ENCODE measurements at places on chromosomes 7 and 10.

DNA sequence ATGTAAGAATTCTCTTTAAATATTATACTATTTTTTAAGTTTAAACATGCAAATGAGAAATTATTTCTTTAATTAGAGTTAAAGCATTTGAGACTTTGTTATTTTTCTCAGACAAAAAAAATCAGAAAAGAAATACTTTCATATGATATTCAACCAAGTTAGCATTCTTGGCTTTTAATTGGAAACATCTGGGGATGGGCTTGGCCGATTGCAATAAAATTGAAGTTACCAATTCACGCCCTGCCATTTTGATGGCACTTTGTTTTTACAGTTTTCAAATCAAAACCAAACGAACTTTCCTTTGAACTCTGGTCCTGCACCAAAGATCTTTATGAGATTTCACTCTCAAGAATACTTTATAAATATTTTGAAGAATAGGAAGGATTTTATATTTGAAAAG, 127.7 kb downstream of the ATE1 start:
- DNase-seq: no peak

GRCh38 chr7:27095050-27095896, 527 bp downstream of the HOXA1 start:
- no peak for DNase-seq

DNA sequence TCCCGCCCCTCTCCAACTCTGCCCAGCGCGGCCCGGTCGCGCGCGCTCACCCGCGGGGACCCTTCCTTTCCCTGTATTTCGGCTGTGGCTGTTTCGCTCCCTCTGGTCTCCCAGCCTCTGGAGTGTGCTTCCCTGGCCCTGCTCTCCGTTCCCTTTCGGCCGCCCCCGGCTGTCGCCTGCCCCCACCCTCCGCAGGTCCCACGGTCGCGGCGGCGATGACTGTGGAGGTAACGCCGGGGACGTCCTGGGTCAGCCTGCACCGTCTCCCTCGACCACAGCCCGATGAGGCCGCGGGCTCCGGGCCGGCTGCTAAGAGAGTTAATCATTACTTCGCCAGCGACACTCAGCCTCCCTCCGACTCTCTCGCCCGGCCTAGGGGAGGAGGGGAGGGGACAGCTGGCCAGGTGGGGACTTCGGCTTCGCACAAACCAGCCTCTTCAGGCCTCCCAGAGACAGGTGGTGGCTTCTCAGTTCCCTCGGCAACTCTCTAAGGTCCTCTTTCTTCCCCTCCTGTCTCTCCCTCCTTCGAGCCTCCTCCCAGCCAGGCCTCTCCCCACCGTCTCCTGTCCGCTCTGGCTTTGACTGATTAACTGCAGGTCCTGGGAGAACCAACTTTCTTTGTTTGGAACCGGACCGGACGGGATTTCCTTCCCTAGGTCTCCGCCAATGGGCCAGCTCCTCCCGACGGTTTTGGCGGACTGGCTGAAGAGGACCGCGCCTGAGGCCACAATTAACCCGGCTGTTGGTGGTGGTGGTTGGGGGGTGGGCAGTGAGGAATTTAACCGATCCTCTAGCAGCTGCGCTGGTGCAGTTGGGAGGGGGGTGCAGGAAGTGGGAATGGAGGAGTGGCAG, 5.6 kb upstream of the PAX2 start:
- no peak for DNase-seq

- no peak for DNase-seq
Measured at GRCh38 chr7:50509459-50509858, 55.7 kb downstream of the DDC start.

- DNase-seq: no peak
Measured at GRCh38 chr7:45073786-45074527, 14.8 kb downstream of the NACAD start.

DNA sequence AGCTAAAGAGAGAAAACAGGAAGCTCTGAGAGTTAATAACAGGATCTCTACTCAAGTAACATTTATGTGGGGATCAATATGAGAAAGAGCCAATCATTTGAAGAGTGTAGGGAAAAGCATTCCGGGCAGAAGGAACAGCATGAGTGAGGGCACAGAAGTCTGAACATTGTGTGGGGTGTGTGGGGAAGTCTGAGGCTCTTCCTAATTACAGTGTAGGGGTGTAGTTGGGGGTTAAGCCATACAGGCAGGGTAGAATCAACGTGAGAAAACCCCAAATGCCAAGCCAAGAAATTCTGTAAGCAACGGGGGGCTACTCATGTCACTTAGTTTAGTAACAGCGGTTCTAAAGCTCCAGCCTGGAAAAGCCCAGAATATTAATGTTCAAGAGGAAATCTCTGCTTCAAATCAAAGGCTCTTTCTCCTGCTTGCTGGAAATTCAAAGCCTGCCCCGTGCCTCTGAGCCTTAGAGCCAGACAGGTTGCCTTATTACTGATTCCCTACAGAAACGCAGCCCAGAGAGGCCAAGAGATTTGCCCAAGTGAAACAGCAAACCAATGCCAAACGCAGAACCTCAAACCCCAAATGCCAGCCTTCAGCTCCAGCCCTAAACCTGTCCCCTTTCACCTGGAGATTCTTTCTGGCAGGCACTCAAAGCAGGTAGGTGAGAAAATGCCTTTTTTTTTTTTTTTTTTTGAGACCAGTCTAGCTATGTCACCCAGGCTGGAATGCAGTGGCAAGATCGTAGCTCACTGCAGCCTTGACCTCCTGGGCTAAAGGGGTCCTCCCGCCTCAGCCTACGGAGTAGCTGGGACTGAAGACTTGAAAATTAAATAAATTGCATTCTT, 36.1 kb downstream of the DNAJB12 start:
- no peak for DNase-seq

DNA sequence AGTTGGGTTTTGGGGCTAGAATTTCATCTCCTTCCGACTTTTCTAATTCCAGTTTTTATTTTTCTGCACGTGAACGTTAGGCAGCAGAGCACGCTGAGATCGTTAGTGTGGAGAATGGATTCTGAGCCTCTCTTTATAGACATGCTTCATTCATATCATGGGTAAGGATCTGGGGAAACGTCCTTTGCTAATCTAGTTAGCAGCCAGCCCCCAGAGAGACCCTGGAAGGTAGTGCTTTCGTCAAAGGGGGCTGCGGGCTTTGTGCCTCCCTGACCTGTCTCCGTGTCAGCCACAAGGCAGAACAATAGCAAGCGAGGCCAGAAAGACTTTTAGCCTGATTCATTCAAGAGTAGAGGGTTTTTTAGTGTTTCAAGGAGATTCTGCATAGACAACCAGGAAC, 196.3 kb upstream of the KLF6 start:
- DNase-seq: no peak

GRCh38 chr10:15483215-15484075, 112.4 kb upstream of the FAM171A1 start:
- DNase-seq: no peak

- DNase-seq: no peak
Measured at GRCh38 chr10:4733150-4733842, 92.7 kb upstream of the AKR1E2 start.
